T1000 (cell line): ENCODE measurements at places on chromosomes 6 and 20.

- no peak for DNase-seq
Observed at GRCh38 chr20:57857118-57857517, 147.3 kb upstream of the PMEPA1 start.

DNA sequence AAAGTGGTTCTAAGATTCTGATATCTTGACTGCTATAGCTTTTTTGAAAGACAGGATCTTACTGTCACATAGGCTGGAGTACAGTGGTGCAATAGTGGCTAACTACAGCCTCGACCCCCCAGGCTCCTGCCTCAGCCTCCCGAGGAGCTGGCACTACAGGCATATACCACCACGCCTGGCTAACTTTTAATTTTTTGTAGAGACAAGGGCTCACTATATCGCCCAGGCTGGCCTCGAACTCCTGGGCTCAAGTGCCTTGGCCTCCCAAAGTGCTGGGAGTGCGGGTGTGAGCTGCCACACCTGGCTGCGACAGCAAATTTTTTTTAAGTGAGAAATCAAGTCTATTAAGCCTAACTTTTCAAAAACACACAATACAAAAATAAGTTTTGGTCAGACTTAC lies 106.6 kb downstream of the NOL4L start:
- no peak for DNase-seq

GRCh38 chr6:128573036-128573435 lies 52.6 kb upstream of the PTPRK start:
- DNase-seq, result no peak

- no peak for DNase-seq
Observed at GRCh38 chr6:160273196-160273595, 14.6 kb upstream of the SLC22A2 start.

GRCh38 chr6:161396539-161396938 lies 122.7 kb upstream of the AGPAT4 start:
- no peak for DNase-seq

GRCh38 chr6:39056191-39056590 lies 7.6 kb downstream of the GLP1R start:
- no peak for DNase-seq
